ENCODE measurements at places on chromosomes 7 and 10. TPM values are rescaled to one million over a fixed set of nuclear protein-coding genes. Genes with fewer than 3 reads are reported as not detected.

GRCh38 chr10:43981232-43981631 lies 332.6 kb upstream of the ZNF32 start:
- no peak for DNase-seq
- H3K4me1 ChIP-seq = no peaks in the 10 kb centered on the region
- H3K27me3 ChIP-seq = no peaks in the 10 kb centered on the region
- H3K4me3 ChIP-seq = no peak overlapping the region
- H3K36me3 ChIP-seq = no peaks in the 10 kb centered on the region

DNA sequence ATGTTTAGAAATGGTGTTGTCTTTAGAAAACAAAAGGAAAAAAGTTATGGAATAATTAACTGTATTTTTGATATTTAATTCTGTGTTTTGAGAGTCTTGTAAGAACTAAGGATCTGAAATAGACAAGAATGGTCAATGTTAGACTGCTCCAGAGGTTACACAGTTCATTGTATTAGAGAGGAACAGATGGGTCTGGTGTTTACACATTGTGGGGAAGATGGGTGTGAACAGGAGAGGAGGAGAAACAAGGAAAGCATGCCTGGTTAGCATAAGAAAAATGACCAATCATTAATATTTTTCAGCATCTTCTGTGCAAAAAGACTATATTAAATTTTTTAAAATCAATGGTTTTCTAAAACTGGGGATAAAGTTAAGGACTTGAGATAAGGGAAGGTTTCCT lies 11.9 kb downstream of the MEOX2 start:
- no peak for DNase-seq
- no peak overlapping the region for H3K27ac ChIP-seq
- no peak overlapping the region for H3K4me3 ChIP-seq
- no peaks in the 10 kb centered on the region for H3K27me3 ChIP-seq

DNA sequence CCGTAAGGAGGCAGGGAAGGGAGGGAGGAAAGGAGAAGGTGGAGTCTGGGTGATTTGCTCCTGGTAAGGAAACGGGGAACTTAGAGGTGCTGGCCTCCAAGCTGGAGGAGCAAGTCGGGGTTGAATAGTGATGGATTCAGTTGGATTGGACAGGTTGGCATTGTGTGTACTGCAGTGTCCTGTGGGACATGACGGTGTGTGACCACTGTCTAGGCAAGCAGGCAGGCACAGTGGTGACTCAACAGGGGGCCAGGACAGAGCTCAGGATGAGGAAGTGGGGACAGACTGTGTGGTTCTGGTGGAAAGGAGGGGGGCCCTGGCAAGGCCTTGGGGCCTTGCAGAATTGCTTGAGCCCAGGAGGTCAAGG lies 48.8 kb downstream of the COL26A1 start:
- H3K4me1 ChIP-seq = peaks cover 11% of the 10 kb centered on the region
- DNase-seq = no peak
- peaks cover 6% of the 10 kb centered on the region for H3K27me3 ChIP-seq
- H3K36me3 ChIP-seq = peaks cover 11% of the 10 kb centered on the region
- H3K27ac ChIP-seq = no peak overlapping the region

Gene TRIM74
- total RNA-seq = 8.3 TPM

DNA sequence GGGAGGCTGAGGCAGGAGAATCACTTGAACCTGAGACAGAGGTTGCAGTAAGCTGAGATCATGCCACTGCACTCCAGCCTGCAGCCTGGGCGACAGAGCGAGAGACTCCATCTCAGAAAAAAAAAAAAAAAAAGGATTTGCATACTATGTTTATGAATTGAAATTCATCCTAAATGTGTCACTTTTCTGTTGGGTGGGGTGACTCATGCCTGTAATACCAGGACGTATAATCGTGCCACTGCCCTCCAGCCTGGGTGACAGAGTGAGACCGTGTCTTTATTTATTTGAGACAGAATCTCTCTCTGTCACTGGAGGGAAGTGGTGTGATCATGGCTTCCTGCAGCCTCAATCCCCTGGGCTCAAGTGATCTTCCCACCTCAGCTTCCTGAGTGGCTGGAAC lies 5.8 kb downstream of the ZNF212 start:
- no peaks in the 10 kb centered on the region for H3K27me3 ChIP-seq
- peaks cover 25% of the 10 kb centered on the region for H3K36me3 ChIP-seq
- no peak overlapping the region for H3K4me3 ChIP-seq
- no peak for DNase-seq
- H3K27ac ChIP-seq = no peak overlapping the region

DNA sequence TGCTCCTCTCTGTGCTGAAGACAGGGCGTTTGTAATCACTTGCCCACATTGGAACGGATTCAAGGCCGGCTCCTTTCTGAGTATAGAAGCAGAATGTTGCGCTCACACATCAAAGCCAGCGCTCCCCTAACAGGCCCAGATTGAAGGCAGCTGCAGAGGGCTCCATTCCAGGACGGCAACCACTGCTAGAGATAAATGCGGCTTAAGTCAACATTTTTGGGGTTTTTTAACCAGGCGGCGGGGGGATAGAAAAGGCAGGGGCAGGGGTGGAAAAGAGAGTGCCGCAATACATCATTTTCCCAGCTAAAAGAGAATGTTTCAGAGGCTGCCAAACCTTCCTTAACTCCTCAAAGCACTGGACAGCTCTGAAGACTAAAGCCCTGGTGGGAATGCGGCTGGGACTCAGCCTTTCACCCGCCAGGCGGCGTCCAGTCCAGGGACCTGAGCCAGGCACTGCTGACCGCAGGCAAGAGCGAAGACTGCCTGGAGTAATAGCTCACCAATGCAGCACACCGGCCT lies 189.6 kb downstream of the TNS3 start:
- H3K36me3 ChIP-seq = no peaks in the 10 kb centered on the region
- no peak overlapping the region for H3K27ac ChIP-seq
- no peak for DNase-seq
- no peaks in the 10 kb centered on the region for H3K4me1 ChIP-seq

Gene ERVW-1
- total RNA-seq = not detected

Gene WEE2
- not detected for total RNA-seq

DNA sequence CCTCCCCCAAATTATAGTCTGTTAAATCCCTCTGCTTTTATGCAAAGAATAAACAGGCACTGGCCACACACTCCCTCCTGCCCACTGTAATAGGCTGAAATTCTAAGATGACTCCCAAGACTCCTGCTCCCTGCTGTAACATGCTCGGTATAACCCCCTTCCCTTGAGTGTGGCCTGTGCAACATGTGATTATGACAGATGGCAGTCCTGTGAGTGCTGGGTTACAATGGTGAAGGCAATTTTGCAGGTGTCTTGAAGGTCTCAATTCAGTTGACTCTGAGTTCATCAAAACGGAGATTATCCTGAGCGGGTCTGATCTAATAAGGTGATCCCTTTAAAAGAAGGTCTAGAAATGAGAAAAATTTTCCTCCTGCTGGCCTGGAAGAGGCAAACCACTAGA lies 55.9 kb downstream of the CREB3L2 start:
- no peaks in the 10 kb centered on the region for H3K4me1 ChIP-seq
- no peak overlapping the region for H3K27ac ChIP-seq
- DNase-seq = no peak
- H3K27me3 ChIP-seq = no peaks in the 10 kb centered on the region
- no peaks in the 10 kb centered on the region for H3K36me3 ChIP-seq
- no peak overlapping the region for H3K4me3 ChIP-seq

DNA sequence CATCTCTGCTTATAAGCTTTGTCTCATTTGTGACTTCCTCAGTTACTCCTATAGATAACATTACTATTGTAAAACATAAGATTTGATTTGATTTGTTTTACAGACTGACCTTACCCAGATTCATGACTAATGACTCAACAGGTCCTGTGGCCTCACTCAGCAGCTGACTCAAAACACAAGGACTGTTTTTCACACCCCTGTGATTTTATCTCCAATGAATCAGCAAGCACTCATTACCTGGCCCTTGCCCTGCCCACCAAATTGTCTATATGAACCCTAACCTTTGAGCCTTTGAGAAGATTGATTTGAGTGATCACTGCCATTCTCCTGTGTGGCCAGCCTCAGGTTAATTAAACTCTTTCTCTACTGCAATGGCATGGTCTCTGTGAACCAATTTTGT lies 1064.6 kb upstream of the LRRTM3 start:
- H3K27ac ChIP-seq = no peak overlapping the region
- no peak for DNase-seq
- H3K27me3 ChIP-seq = no peaks in the 10 kb centered on the region
- H3K4me1 ChIP-seq = no peaks in the 10 kb centered on the region

GRCh38 chr7:99116144-99116543 lies 27.8 kb downstream of the SMURF1 start:
- H3K4me3 ChIP-seq = no peak overlapping the region
- H3K36me3 ChIP-seq = peaks cover 27% of the 10 kb centered on the region
- H3K4me1 ChIP-seq = peaks cover 58% of the 10 kb centered on the region

Gene AZGP1
- not detected for total RNA-seq

GRCh38 chr7:132516042-132516840 lies 60.0 kb downstream of the PLXNA4 start:
- H3K27me3 ChIP-seq = no peaks in the 10 kb centered on the region
- no peaks in the 10 kb centered on the region for H3K36me3 ChIP-seq
- H3K27ac ChIP-seq = no peak overlapping the region
- H3K4me3 ChIP-seq = no peak overlapping the region
- peaks cover 6% of the 10 kb centered on the region for H3K4me1 ChIP-seq

DNA sequence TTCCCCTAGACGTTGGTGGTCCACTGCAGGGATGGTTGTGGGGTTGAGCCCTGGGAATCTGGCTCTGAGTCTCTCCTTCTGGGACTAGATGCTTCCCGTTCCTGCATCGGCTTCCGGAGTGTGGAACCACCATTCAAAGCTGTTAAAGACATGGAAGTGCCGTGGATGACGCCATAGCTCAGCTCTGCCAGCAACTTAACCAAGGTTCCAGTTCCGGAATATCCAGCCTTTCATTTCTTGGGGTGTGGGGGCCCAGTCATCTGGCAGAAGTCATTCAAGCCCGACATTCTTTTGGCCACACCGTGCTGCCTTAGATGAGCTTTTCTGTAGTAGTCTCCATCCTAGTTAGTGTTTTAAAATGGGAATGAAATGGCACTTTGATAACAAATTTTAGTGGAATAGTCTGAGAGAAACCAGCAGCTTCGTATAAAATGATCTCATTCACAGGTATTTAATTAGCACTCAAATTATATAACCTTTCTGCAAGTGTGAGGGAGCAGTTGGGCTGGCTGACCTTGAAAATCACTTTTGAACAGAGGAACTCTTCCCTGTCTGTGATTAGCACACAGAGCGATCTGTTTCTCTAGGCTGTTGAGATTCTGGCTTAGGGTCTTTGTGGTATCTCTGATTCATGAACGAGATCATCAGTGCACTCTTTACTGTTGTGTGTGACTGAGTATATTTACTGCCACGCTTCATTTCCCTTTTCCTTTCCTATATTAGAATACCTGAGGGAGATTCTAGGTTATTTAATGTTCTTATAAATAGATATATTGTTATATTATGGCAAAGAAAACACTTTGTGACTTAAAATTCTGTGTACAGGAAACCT lies 19.9 kb downstream of the LMTK2 start:
- H3K4me1 ChIP-seq = peaks cover 56% of the 10 kb centered on the region
- peaks cover 20% of the 10 kb centered on the region for H3K27me3 ChIP-seq
- no peak for DNase-seq
- no peak overlapping the region for H3K4me3 ChIP-seq
- H3K27ac ChIP-seq = no peak overlapping the region
- H3K36me3 ChIP-seq = peaks cover 4% of the 10 kb centered on the region

DNA sequence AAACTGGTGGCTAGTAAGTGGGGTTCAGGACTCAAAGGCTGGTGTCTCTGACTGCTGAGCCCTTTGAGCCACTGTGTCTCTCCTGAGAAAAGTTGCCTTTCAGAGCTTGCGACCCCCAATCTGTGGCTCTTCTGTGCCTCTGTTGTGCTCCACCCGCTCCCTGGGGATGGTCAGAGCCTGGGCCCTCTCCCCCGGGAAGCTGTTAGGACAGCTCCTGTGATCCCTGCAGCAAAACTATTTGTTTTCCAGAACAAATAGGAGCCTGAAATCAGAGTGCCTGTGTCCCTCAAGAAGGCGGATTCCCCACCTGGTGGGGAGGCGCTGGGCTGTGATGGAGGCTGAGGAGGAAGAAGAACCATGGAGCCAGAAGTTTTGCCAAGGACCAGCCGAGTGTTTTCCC lies 56.4 kb upstream of the MXI1 start:
- H3K27me3 ChIP-seq = peaks cover 80% of the 10 kb centered on the region
- H3K27ac ChIP-seq = no peak overlapping the region
- peaks cover 2% of the 10 kb centered on the region for H3K36me3 ChIP-seq
- H3K4me1 ChIP-seq = peaks cover 4% of the 10 kb centered on the region

DNA sequence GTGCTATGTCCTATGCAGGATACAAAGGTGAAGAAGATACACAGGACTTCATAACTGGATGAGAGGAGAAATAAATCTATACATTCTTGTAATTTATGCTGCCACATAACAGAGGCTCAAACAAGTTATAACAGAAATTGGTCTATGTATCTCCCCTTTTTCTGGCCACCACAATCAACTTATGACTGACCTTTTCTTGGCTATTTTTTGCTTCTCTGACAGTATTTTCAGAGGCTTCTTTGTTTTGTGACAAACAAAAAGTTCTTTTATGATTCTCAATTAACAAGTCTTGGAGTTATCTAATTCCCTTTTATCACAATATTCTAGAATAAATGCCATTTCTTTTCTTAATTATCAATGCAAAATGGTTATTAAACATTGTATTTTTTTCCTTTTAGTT lies 953.0 kb upstream of the ZWINT start:
- no peak overlapping the region for H3K4me3 ChIP-seq
- no peaks in the 10 kb centered on the region for H3K27me3 ChIP-seq
- no peaks in the 10 kb centered on the region for H3K36me3 ChIP-seq
- no peak overlapping the region for H3K27ac ChIP-seq
- H3K4me1 ChIP-seq = no peaks in the 10 kb centered on the region

- H3K4me3 ChIP-seq = no peak overlapping the region
- DNase-seq = no peak
- H3K27ac ChIP-seq = no peak overlapping the region
- H3K36me3 ChIP-seq = no peaks in the 10 kb centered on the region
- H3K27me3 ChIP-seq = peaks cover 19% of the 10 kb centered on the region
Measured at GRCh38 chr10:128914681-128915080, 552.4 kb upstream of the MGMT start.

GRCh38 chr7:70712942-70713341 lies 419.0 kb upstream of the GALNT17 start:
- H3K4me1 ChIP-seq = peaks cover 6% of the 10 kb centered on the region
- H3K27ac ChIP-seq = no peak overlapping the region
- no peak overlapping the region for H3K4me3 ChIP-seq
- no peaks in the 10 kb centered on the region for H3K36me3 ChIP-seq

Gene ADCY1
- total RNA-seq = not detected

DNA sequence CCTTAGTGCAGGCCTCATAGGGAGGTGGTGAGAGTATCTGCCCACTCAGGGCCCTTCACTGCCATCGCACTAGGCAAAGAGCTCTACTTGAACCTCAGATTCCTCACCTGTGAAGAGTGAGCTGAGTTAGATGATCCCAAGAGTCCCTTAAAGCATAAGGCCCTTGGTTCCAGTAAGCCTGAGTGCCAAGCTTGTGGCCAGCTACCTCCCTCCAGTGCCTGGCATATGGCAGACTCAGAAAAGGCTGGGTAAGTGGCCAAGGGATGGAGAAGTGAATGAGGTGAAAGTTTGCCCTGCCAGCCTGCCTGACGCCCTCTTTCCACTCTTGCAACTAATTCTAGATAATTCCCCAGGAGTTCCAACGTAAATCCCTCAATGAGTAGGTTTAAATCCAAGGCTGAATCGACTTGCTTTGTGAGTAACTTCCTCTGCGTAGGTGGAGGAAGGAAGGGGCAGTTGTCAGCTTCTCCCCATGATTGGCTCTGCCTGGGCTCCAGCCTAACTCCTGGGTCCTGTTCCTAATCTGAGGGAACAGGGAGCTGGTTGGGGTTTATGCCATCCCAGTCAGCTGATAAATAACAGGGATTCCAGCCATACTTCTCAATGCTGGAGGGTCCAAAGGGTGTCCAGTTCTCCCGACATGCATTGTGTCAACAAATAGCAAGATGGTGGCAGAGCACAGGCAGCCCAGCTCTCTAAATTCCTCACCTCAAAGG lies 14.2 kb downstream of the DUSP5 start:
- no peak overlapping the region for H3K27ac ChIP-seq
- no peaks in the 10 kb centered on the region for H3K36me3 ChIP-seq
- H3K27me3 ChIP-seq = no peaks in the 10 kb centered on the region
- no peaks in the 10 kb centered on the region for H3K4me1 ChIP-seq

Gene SAP25
- total RNA-seq = 102 TPM

Gene RPS24
- total RNA-seq = 2,141 TPM

Data from naive thymus-derived CD8-positive, alpha-beta T cell (primary cell).